ENCODE measurements at places on chromosomes 16 and 17. TPM values are rescaled to one million over a fixed set of nuclear protein-coding genes. Genes with fewer than 3 reads are reported as not detected.
A peak's percentile ranks its signal among the peaks of the same experiment; 100 is the strongest.

DNA sequence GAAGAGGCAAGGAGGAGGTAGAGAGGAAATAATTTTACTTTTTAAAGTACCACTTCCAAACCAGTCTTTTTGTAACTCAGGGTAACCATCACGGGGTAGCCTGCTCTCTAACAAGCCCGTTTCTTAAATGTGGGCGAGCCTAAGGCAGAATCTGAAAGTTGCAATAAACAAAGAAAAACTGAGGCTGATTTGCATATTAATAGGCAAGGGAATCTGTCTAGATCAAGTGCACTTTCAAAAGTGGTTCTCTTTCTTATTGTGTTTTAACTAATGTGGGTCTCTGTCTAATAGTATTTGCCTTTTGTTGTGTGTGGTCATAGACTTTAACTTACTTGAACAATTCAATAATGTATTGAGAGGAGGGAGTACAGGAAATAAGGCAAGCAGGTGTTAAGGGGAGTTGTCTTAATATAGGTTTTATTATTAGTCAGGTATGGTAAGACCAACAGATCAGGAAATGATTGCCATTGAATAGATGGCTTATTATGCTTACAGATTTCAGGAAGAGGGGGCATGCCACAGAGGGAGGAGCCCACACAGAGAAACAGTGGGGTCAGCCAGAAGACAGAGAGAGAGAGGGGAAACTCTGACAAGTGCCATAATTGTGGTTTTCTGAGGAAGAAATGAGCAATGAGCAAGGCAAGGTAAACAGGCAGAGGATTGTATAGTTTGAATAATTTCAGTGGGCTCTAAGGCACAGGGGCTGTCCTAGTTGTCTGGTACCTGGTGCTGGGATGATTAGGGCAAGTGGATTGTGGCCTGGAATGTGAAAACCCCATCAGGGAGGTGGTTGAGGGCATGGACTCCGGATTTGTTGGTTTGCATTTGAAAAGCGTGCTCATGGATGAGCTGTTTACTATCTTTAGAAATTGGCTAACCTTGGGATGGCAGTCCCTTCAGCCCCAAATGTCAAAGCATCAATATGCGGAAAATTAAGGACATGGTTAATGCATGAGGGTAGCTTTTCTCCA lies 237.2 kb downstream of the TOX3 start:
- no peak overlapping the region for H3K27ac ChIP-seq
- no peaks in the 10 kb centered on the region for H3K4me1 ChIP-seq
- no peaks in the 10 kb centered on the region for H3K27me3 ChIP-seq
- no peak for DNase-seq

DNA sequence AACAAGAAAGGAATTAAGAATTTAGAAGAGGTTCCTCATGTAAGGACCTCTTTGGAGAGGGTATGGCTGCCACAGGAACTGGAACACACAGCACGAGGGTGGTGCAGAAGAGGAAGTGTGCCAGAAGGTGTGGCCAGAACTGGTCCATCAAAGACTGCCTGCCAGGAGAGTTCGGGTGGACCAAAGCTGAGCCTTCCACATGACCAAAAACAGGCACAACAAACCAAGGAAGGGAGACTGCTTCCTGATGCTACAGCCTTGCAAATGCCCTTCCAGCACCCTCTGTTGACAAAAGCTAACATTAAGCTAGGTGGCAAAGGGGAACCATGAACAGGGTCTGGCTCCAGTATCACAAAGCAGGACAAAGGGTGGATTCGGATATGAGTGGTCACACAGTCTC lies 125.8 kb upstream of the TMEM97 start:
- peaks cover 58% of the 10 kb centered on the region for H3K36me3 ChIP-seq
- H3K27ac ChIP-seq = peak overlapping the region; percentile 25
- H3K4me3 ChIP-seq = no peak overlapping the region

GRCh38 chr17:75844530-75845057 lies 390 bp upstream of the UNC13D start:
- H3K4me3 ChIP-seq = peak overlapping the region; percentile 40
- H3K27ac ChIP-seq = peak overlapping the region; percentile 92
- H3K4me1 ChIP-seq = peaks cover 26% of the 10 kb centered on the region
- H3K27me3 ChIP-seq = no peaks in the 10 kb centered on the region

DNA sequence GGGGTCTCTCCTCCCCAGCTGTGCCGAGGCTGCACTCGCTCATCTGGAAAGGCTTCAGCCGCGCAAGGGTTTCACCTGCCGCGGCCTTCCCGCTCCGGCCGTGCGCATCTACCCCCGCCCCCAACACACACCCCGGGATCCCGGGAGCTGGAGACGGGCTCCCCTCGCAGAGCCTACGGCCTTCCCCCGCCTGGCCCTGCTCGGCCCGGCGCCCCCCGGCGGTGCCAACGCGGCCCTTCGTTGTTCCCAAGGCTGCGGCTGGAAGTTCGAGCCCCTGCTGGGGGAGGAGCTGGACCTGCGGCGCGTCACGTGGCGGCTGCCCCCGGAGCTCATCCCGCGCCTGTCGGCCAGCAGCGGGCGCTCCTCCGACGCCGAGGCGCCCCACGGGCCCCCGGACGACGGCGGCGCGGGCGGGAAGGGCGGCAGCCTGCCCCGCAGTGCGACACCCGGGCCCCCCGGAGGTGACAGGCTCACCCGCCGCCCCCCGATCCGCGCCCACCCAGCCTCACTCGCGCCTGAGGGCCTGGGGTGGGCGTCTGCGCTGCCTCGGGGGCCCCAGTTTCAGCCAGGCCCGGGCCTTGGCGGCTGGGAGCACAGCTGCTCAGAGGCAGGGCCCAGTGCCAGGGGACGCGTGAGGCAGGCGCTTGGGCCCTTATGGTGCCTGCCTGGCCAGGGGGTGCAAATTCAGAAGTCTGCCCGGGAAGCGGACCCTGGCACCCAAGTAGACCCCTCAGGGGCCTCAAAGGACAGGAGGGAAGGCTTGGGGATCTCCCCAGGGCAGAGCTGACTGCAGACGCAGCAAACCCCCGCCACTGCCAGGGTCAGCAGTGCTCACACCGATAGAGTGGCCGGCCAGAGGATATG lies 11.2 kb downstream of the GALK1 start:
- peaks cover 100% of the 10 kb centered on the region for H3K36me3 ChIP-seq
- H3K27me3 ChIP-seq = no peaks in the 10 kb centered on the region
- H3K27ac ChIP-seq = peak overlapping the region; percentile 41

DNA sequence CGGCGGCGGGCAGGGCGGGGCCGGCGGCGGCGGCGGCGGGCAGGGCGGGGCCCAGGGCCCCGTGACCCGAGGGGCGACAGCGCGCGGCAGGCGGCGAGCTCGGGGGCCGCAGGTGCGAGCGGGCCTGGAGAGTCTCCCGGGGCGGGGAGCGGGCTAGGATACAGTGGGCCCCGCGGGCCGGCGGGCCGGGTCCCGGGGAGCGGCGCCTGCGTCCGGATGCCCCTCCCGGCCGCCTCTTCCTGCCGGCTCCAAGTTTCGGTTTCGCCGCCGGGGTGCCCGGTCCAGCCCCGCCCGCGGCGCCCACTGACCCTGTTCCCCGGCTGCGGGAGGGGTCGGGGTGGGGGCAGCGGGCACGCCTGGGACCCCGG lies at the start of gene RNF213:
TSS of gene RNF213 (plus strand) at position 62 of the 368 bp plus-strand sequence. CDS start 2,830 bp downstream, outside the sequence.
- H3K36me3 ChIP-seq = peaks cover 20% of the 10 kb centered on the region
- DNase-seq = no peak
- H3K4me3 ChIP-seq = peak within 1 kb of the TSS; percentile 92

DNA sequence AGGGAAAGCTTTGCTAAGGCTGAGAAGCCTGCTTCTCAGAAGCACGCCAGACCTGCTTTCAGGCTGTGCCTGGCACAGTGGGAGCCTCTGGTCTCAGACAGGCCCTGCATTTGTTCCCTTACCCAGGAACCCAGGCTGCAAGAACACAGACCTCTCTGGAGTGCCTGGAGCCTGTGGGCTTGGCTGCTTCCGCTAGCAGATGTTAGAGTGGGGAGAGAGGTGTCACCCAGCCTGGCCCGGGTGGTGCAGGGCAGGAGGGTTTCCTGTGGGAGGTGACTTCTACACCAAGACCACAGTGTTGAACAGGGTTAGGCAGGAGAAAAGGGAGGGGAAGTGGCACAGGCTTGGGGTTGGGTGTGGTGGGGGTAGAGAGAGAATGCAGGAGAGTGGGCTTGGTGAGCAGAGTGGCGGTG lies 35.8 kb upstream of the ADGRG1 start:
- no peaks in the 10 kb centered on the region for H3K27me3 ChIP-seq
- no peak overlapping the region for H3K27ac ChIP-seq
- no peak for DNase-seq
- H3K36me3 ChIP-seq = no peaks in the 10 kb centered on the region
- peaks cover 31% of the 10 kb centered on the region for H3K4me1 ChIP-seq

- peaks cover 71% of the 10 kb centered on the region for H3K36me3 ChIP-seq
- peaks cover 92% of the 10 kb centered on the region for H3K4me1 ChIP-seq
- DNase-seq = no peak
- no peaks in the 10 kb centered on the region for H3K27me3 ChIP-seq
Observed at GRCh38 chr16:9113707-9114106, 22.3 kb downstream of the HAPSTR1 start.

- H3K36me3 ChIP-seq = no peaks in the 10 kb centered on the region
- no peaks in the 10 kb centered on the region for H3K27me3 ChIP-seq
- H3K27ac ChIP-seq = no peak overlapping the region
- no peak for DNase-seq
Observed at GRCh38 chr16:82459580-82460256, 167.1 kb upstream of the CDH13 start.

- H3K27me3 ChIP-seq = no peaks in the 10 kb centered on the region
- H3K36me3 ChIP-seq = no peaks in the 10 kb centered on the region
- H3K27ac ChIP-seq = no peak overlapping the region
- H3K4me1 ChIP-seq = no peaks in the 10 kb centered on the region
Observed at GRCh38 chr17:63113167-63113566, 147.1 kb downstream of the TANC2 start.

- H3K4me1 ChIP-seq = no peaks in the 10 kb centered on the region
- H3K36me3 ChIP-seq = no peaks in the 10 kb centered on the region
- H3K27me3 ChIP-seq = no peaks in the 10 kb centered on the region
- no peak overlapping the region for H3K27ac ChIP-seq
- DNase-seq = no peak
Observed at GRCh38 chr16:22942811-22943210, 128.8 kb downstream of the HS3ST2 start.

- H3K4me1 ChIP-seq = no peaks in the 10 kb centered on the region
- H3K27me3 ChIP-seq = no peaks in the 10 kb centered on the region
- no peaks in the 10 kb centered on the region for H3K36me3 ChIP-seq
- no peak for DNase-seq
- no peak overlapping the region for H3K27ac ChIP-seq
Observed at GRCh38 chr16:51924744-51925143, 622.2 kb downstream of the TOX3 start.

DNA sequence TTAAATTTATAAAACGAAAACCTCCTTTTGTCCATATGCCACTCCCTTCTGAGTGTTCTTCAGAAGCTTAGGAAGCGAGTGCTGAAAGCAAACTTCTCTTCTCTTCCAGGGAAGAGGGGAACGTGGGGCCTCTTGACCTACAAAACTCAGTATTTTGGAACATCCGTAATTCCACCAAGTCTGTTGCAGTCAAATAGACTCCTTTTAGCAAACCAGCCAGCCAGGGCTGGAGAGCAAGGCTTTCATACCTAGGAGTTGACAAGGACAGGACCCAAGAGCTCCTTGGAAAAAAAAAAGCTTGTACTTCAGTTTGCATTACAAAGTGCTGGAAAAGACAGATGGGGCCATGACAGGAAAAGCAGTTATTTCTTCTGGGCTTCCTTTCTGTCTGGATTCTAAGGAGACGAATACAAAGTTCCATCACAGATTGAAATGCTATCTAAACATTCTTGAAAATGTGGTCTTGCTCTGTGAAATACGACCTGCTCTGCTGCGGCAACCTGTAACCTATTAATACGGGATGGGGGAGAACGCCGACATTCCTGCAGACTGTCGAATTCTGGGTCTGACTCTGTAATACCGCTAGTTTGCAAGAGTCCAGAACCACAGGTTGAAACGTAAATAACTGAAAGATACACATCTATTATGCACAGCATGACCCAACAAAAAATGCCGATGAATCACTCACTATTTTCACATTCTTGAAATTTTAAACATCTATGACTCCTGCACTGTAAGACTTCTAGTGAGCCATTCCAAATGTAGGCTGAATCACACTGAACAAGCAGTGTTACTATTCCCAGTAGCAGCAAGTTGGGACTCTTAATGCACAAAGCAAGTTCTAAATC lies 20.6 kb downstream of the VPS53 start:
- peaks cover 100% of the 10 kb centered on the region for H3K36me3 ChIP-seq
- H3K4me1 ChIP-seq = no peaks in the 10 kb centered on the region
- no peak overlapping the region for H3K4me3 ChIP-seq
- H3K27ac ChIP-seq = no peak overlapping the region

- peaks cover 7% of the 10 kb centered on the region for H3K4me1 ChIP-seq
- no peaks in the 10 kb centered on the region for H3K36me3 ChIP-seq
- no peak for DNase-seq
- H3K27ac ChIP-seq = no peak overlapping the region
- H3K27me3 ChIP-seq = no peaks in the 10 kb centered on the region
Observed at GRCh38 chr17:69651921-69652320, 237.4 kb downstream of the MAP2K6 start.

- peak overlapping the region; percentile 39 for H3K27ac ChIP-seq
- peaks cover 10% of the 10 kb centered on the region for H3K4me1 ChIP-seq
- no peaks in the 10 kb centered on the region for H3K27me3 ChIP-seq
- DNase-seq = no peak
- peak overlapping the region; percentile 66 for H3K4me3 ChIP-seq
- peaks cover 7% of the 10 kb centered on the region for H3K36me3 ChIP-seq
Observed at GRCh38 chr17:49851387-49852291, 3.8 kb upstream of the TAC4 start.

GRCh38 chr17:40485851-40486521 lies 15.4 kb downstream of the TNS4 start:
- H3K27ac ChIP-seq = peak overlapping the region; percentile 69
- no peak overlapping the region for H3K4me3 ChIP-seq
- H3K36me3 ChIP-seq = no peaks in the 10 kb centered on the region

DNA sequence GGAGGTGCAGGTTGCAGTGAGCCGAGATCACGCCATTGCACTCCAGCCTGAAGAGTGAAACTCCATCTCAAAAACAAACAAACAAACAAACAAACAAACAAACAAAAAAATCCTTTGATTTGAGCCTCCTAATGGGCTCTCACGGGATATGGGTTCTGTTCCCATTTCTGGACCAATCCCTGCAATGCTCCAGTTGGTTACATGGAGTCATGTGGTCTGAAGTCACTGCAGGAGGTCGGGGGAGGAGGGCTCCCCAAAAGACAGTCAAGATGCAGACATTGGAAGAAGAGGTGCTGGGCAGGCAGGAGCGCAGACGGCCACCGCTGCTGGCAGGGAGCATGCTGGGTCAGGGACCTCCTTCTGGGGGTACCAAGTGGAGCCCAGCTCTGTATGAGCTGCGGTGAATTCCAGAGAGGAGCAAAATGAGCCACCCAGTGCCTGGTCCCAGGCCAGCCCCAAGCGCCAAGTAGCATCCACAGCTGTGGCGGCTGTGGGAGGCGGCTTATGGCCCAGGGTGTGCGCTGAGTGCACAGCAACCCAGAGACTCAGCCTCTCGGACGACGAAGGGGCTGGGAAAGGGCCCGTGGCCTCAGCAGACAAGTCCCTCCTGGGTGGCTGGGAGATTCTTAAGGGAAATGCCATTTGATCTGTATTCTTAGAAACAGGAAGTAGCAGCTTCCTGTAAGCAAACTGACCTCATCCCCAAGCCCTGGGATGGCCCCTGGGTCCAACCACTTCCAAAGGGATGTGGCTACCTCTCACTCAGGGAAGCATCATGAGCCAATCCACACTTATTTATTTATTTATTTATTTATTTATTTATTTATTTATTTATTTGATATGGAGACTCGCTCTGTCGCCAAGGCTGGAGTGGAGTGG lies 19.6 kb upstream of the ATP2A3 start:
- no peak overlapping the region for H3K27ac ChIP-seq
- no peak overlapping the region for H3K4me3 ChIP-seq
- no peak for DNase-seq
- no peaks in the 10 kb centered on the region for H3K36me3 ChIP-seq
- no peaks in the 10 kb centered on the region for H3K27me3 ChIP-seq

The CD300LG gene
- 2.3 TPM for total RNA-seq

The FOXL1 gene
- total RNA-seq = 1.6 TPM

The PLK1 gene
- total RNA-seq = 20.1 TPM

The CBFA2T3 gene
- total RNA-seq = 2.7 TPM

The SLC47A1 gene
- total RNA-seq = 6.9 TPM

The ALDH3A1 gene
- total RNA-seq = 618 TPM

The USP6 gene
- total RNA-seq = 0.09 TPM

The CCL17 gene
- total RNA-seq = not detected
